Omental fat pad (tissue), 4 donors: ENCODE measurements at places on chromosomes 1 and 21.

GRCh38 chr1:25145775-25146393 lies 86.4 kb downstream of the SYF2 start:
- DNase-seq = no peak

- no peak for DNase-seq
Observed at GRCh38 chr1:64295561-64295960, 92.1 kb downstream of the UBE2U start.

- DNase-seq = no peak
Observed at GRCh38 chr1:162279136-162279498, 97.5 kb downstream of the SPATA46 start.

DNA sequence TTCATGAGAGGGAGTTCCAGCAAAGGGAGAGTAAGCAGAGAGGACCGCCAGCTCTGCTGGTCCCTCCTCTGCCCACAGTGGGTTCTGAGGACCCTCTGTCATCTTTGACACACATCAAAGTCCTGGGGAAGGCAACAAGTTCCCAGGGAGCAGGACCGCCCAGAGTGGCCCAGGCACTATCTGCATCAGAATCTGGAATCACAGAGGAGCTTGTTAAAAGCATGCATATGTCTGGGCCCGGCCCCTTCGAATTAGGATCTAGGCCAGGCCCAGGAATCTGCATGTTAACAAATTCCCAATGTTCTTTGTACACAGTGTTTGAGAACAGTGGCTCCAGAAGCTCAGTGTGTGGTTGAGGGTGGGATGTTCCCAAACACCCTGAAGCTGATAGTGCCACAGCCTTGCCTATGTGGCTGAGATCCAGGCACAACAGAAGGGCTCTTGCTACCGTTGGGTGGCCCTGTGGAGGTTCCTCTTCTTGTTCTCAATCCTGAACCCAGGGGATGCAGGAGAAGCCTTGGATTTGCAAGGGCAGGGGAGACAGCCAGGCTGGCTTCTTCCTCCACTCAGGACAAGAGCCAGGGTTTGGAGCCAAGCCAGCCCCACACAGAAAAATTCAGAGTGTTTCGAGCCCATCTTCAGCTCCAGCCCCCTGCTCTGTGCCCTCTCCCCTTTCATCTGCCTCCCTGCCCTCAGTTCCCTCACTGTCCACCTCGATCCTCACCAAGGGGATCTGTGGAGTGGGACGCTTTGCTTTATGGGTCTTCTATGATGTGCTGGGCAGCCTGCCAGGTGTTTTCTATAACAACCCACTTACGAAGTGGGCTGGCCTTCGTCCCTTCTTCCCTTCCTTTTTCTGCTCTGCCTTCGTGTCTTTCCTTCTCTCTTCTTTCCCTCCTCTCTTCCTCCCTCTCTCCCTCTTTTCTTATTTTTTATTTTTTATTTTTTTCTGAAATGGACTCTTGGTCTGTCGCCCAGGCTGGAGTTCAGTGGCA lies 129.0 kb upstream of the TMPRSS2 start:
- no peak for DNase-seq

DNA sequence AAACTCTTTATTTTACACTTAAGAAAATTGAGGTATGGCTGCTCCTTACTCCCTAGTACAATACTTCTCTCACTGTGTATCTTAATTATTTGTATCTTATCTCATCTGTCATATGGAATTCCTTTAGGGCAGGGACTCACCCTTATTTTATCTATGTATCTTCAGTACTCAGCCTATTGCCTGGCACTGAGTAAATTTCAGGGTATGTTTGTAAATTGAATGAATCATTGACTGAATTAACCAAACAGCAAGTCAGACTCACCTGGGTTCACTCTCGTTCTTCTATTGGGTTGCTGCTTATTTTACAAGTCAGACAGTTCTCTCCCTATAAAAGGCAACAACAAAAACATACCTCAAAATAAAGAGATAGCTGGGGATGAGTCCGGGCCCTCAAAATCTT lies 63.8 kb downstream of the LAMC1 start:
- no peak for DNase-seq

DNA sequence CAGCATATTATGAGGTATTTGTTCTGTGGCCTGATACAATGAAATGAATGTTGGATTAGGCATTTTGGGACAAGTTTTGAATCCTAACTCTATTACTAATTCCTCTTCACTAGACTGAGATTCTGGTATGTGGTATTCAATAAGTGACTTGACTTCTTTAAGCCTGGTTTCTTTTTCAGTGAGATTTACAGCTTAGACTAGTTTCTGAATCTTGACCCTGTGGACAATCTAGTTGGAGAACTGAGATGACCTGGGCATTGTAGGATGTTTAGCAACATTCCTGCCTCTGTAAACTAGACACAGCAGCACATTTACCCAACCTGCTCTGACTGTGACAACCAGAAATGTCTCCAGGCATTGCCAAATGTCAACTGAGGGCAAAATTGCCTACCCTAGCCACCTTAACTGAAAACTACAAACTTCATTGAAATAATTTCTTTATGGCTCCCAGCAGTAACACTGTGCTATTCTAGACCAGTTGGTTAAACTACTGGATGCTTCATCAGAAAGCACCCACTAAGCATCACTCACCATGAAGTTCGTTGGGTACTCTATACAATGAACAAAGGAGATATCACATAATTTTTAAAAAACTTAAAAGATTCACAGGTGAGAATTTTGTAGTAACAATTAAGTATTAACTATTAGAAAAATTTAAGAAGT lies 16.8 kb downstream of the PTPRC start:
- no peak for DNase-seq

- DNase-seq = no peak
Observed at GRCh38 chr1:69377507-69377906, 190.2 kb upstream of the LRRC7 start.

DNA sequence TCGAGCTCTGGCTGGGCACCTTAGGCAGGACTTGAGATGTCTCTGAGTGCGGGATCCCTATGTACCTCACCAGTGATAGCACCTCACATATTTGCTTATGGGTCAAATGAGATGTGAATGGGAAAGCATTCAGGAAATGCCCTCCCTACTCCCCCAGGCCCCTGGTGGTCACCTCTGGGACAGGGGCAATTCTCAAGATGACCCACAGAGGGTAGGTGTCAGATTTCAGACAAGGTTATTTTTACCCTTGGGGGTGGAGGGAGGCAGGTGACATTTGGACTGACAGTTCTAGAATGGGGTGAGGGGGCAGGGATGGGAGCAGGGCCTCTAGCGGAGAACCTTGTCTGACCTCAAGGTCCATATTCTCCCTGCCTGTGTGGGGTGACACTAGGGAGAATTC lies 27.1 kb downstream of the ACOT11 start:
- no peak for DNase-seq

GRCh38 chr21:37297364-37297763 lies 30.2 kb upstream of the VPS26C start:
- no peak for DNase-seq
